ACHN (cell line): ENCODE measurements at places on chromosomes 2 and 18.

GRCh38 chr2:196742685-196743084 lies 56.8 kb downstream of the GTF3C3 start:
- DNase-seq = no peak

DNA sequence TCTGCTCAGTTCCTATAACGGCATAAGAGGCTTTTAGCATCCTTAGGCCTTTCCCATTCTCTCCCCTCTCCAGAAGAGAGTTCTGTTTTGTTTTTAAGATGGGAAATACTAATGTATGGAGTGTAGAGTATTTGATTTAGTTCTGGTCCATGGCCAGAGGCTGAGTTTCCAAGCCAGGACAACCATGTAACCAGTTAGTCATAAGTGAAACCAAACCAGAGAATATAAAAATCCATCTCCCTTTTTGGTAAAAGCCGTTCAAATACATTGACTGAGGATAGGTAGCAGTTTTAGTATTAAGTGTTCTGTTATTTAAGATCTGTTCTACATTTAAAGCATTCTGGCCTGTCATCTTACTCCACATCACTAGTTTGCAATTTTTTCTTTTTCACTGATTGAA lies 3.1 kb downstream of the PSMD1 start:
- no peak for DNase-seq

- no peak for DNase-seq
Measured at GRCh38 chr2:168986398-168986943, 44.7 kb downstream of the ABCB11 start.

DNA sequence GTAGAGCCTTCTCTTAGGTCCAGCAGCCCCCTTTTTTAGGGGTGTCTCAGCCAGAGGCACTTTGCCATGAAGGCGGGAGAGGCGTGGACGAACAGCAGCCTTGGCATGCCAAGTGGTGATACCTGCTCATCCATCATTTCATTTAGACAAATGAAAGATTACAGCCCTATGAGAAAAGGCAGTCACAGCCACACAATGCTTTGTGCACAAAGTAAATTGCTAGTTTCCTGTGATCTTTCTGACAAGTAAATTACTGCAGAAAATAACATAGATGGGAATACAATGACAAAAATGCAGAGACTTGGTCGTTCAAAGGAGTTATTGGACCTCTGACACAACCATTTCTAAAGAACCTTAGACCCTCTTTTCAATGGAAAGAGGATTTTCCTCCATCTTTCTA lies 94.9 kb downstream of the RND3 start:
- DNase-seq = no peak

GRCh38 chr2:96864343-96865091 lies 5.4 kb downstream of the SEMA4C start:
- DNase-seq = no peak

- DNase-seq = no peak
Measured at GRCh38 chr2:226273440-226273839, 526.2 kb downstream of the IRS1 start.

DNA sequence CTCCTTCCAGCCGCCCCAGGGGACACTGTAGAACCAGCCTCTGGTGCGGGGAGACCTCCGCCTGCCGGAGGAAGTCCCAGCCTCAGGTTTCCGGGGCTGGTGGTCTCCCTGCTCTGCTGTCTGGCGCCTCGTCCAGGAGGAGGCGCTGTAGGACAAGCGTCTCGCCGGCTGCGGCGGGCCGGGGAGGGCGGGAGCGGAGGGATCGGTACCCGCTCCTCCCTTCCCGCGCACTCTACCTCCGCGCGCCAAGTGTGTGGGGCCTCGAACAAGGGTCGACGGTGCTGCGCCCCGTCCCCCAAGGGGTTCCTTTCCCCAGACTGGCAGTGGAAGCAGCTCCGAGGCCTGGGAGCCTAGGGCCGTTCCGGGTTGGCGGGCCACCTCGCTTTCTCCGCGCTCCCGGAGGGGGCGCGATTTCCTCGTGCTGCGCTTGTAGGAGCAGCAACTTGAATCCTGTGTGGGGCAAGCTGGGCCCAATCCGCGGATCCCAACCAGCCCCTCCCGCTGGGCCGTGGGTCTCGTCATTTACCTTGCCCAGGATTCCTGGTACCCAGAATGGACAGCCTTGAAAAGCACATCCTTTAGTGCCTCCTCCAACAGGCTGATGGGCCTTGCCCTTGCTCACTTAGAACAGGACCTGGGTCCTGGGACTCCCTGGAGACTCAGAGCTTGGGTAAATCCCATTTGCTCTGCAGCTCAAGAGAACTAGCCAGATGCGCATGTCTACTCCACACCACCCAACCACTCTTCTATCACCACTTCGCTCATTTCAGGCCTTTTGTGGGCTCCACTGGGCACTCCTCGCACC lies 10.6 kb upstream of the HOXD4 start:
- DNase-seq = peak; percentile 86

DNA sequence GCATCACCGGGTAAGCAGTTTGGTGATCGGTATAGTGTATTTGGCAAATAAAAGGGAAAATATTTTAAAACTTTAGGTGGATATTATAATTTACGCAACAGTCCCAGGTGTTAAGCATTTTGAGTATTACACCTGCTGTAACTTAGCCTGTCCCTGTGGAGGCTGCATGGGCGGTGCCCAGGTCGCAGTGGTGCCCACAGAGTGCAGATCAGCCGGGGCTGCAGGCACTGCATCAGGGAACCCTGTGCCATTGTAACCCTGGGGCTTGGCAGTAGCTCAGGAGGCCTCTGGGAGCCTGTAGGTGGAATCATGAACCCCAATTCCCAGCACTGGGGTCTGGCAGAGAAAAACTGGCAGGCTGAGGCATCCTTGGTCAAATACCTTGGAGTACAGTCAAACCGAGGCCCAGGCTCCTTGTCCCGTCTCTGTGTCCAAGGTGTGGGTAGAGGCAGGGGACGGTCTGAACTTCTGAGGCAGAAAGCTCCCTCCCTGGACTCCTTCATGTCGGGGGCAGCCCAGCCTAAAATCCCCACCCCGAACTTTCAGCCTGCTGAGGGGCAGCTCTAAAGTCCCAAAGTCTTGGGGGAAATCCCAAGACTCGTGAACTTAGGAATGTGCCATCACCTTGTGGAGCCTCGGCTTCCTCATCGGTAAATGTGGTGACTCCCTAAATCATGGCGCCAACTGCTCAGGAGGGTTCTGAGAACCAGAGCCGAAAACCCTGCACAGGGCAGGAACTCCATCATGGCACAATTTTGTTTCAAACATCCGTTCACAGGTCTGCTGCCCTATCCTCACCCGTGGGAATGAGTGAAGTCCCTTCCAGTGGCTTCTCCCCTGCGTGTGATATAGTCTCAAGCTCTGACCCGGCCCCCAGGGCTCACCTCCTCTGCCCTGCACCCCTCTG lies 85.7 kb downstream of the INHBB start:
- DNase-seq = no peak

- DNase-seq = no peak
Measured at GRCh38 chr2:11705063-11705462, 35.1 kb upstream of the NTSR2 start.

- DNase-seq = no peak
Measured at GRCh38 chr2:235240574-235240973, 253.3 kb upstream of the AGAP1 start.

DNA sequence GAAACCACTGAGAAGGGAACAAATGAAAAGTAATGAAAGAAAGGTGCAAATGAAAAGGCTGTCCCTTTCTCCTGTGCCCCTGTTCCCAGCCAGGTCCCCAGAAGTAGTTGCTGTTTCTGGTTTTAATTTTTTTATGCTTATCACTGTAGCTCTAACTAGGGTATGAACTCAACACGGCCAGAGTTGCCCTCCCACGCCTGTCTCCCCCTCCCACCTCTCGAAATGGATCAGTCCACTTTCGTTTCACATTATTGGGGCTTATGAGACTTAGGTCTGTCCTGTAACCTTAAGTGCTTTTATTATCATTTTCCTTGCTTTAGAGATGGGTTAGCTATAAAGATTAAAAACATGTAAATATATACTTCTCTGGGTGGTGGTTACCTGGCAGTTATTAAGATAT lies 8.6 kb downstream of the RBFA start:
- DNase-seq = no peak

GRCh38 chr2:167005096-167005495 lies 116.8 kb downstream of the XIRP2 start:
- DNase-seq = no peak

DNA sequence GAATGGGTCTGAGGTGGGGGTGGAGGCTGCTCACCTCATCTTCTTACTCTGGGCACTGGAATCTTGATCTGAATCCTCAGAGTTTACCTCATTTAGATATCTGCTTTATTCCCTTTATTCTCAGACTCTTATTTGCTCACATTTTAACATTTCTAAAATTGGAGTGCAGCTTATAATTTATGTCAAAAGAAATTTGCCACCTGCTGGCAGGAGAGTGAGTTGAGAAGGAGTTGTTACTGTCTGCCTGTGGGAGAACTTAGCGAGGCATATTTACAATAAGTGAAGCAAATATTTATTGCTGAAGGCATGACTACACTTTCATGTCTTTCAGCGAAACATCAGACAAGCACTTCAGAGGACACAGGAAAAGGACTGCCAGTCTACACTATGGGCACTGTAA lies 16.4 kb upstream of the KIAA2012 start:
- peak; percentile 33 for DNase-seq

- no peak for DNase-seq
Measured at GRCh38 chr2:198544461-198544860, 740.1 kb downstream of the PLCL1 start.

- no peak for DNase-seq
Measured at GRCh38 chr2:128312411-128312810, 6.3 kb downstream of the HS6ST1 start.

DNA sequence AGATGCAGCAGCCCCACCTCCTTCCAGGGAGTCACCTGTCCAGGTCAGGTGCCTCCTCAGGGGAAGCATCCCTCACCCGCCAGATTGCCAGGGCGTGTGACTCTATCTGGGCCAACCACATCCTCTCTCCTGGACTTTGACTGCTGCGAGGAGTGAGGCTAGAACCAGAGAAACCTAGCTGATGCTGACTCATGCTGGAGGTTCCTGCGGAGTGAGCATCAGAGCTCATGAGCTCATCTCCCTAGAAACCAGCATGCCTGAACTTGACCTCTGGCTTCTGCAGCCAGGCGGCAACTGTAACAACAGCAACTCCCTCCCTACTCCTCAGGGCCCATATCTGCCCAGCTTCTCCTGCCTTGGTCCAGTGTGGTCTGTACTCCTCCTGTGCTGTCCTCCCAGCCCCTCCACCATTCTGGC lies 28.3 kb upstream of the NT5DC4 start:
- DNase-seq = peak; percentile 96

DNA sequence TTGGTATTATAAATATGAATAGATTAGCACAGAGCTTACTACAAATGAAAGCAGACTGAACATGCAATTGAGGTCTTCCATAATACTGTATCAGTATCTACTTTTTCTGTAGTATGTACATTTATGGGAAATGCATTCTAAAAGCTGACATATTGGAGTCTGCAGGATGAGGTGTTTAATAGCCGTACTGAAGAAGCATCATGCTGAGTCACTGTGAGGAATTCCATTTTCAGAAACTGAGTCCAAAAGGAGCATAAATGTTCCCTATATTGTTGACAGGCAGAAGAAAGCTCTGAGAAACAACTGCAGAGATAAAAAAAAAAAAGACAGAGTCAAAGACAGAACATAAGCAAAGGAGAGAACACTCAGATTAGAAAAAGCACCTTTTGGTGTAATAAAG lies 366.7 kb upstream of the SPHKAP start:
- no peak for DNase-seq

- DNase-seq = no peak
Measured at GRCh38 chr2:143026411-143027054, 102.7 kb upstream of the ARHGAP15 start.

GRCh38 chr18:6731222-6731596 lies 1.7 kb downstream of the ARHGAP28 start:
- no peak for DNase-seq

DNA sequence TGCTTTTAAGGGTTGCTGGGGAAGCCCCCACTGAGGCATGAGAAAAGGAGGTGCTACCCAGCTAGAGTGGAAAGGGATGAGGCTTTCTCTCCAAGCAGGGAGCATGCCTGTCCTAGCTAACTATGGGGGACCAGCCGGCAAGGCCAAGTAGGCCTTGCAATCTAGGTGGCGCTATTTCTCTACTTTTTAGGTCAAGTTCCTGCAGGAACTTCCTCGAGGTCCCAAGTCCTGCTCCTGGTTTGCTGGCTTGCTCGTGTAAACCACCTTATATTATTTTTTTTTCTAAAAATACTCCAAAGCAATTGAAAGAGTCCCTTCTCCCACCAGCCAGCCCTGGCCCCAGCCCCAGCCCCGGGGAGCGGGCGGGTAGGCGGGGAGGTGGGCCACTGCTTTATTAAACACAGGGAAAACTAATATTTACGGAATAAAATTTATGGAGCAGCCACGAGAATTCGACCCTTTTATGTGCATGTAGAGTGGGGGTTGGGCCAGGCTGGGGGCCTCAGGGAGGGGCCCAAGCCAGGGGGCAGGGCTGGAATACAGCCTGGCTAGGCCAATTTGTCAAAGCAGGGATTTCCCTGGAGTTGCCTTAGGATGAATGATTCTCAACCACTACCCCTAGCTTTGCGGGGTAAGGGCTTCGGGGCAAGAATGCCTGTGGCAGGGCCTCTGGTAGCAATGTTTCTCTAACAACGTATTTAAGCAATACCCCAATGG lies 12.8 kb upstream of the IHH start:
- peak; percentile 81 for DNase-seq

- DNase-seq = no peak
Measured at GRCh38 chr2:134144081-134144596, 109.7 kb upstream of the MGAT5 start.

- peak; percentile 35 for DNase-seq
Measured at GRCh38 chr2:39504790-39505335, 67.8 kb upstream of the MAP4K3 start.

DNA sequence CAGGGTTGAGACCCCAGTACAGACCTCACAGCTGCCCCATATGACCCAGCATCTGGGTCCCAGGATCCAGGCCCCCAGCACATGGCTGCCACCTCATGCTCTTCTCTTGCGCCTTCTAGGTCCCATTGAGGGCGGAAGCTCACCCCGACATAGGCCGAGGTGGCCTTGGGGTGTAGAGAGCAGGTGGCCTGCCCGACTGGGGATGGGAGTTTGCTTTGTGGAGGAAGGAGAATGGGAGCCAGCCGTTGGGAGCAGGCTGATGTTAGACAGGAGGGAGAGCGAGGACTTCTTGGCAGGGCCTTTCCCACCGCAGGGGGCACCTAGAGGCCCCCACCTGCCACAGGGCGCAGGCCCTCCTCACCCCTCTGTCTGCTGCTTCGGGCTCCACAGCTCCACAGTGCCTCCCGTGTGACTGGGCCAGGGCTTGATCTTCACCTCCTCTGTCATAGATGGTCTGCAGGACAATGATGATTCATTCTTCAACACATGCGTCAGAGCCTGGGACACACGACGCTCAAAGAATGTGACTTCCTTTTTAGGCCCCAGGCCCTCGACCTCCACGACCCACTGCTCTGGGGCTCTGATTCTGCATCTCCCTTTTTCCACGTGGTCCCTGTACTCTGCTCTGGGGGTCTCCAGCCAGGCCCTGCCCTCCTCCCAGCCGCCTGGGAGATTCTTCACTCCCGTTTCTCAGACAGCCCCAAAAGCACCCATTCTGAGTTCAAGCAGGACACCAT lies 86.6 kb upstream of the ODC1 start:
- DNase-seq = no peak

DNA sequence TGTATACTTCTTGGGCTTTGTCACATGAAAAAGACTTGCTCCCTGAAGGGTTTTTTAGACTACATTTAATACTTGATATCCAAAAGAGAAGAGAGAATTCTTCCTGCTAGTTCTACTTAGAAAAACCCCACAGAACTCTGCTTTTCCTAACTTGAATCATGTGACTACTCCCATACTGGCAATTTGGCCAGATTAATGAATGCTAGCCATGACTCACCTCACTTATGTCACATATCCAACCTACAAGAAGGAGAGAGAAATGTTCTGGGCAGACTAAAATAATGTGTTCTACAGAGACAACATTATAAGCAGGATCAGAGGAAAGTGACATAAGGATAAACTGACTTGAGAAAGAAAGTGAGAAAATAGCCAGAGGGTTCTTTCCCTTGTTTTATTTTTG lies 249.3 kb upstream of the GULP1 start:
- peak; percentile 76 for DNase-seq
